ENCODE measurements at places on chromosomes 5 and 9.

DNA sequence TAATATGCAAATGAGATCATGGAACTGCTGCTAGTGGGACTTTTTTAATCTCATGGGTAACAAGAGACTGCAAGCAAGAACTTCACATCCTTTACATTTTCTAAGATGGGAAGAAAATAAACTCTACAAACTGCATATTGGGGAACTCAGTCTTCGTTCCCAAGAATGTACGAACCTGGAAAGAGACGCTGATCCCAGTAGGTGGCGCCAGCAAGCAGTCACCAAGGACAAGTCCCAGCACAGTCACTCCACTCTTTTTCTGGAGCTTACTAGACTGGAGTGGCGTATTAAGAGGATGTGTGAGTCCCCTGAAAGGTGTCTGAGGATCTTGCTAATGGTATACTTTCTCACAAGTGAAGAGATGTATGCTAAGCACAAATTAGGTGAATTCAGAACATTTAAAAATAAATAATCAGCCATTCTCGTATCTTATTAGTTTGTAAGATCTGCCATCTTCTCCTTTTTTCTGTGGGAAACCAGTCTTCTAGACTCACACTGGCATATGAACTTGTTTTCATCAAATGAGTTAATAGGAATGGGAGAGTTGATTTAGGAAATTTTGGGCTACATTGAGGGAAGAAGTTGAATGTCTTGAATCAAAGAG, 16.0 kb upstream of the PUM3 start:
- no peak overlapping the region for H3K27ac ChIP-seq
- H3K4me3 ChIP-seq, result no peak overlapping the region
- no peaks in the 10 kb centered on the region for H3K4me1 ChIP-seq
- peak; percentile 76 for DNase-seq
- H3K36me3 ChIP-seq, result no peaks in the 10 kb centered on the region
- peaks cover 22% of the 10 kb centered on the region for H3K27me3 ChIP-seq

- no peak for DNase-seq
- peaks cover 27% of the 10 kb centered on the region for H3K4me1 ChIP-seq
- H3K27ac ChIP-seq, result no peak overlapping the region
- no peaks in the 10 kb centered on the region for H3K27me3 ChIP-seq
- peaks cover 14% of the 10 kb centered on the region for H3K36me3 ChIP-seq
Observed at GRCh38 chr5:61423487-61424145, 91.6 kb downstream of the ZSWIM6 start.

- no peak overlapping the region for H3K27ac ChIP-seq
- no peaks in the 10 kb centered on the region for H3K27me3 ChIP-seq
- H3K4me1 ChIP-seq, result peaks cover under 1% of the 10 kb centered on the region
Observed at GRCh38 chr5:141657404-141657803, 6.2 kb upstream of the FCHSD1 start.

DNA sequence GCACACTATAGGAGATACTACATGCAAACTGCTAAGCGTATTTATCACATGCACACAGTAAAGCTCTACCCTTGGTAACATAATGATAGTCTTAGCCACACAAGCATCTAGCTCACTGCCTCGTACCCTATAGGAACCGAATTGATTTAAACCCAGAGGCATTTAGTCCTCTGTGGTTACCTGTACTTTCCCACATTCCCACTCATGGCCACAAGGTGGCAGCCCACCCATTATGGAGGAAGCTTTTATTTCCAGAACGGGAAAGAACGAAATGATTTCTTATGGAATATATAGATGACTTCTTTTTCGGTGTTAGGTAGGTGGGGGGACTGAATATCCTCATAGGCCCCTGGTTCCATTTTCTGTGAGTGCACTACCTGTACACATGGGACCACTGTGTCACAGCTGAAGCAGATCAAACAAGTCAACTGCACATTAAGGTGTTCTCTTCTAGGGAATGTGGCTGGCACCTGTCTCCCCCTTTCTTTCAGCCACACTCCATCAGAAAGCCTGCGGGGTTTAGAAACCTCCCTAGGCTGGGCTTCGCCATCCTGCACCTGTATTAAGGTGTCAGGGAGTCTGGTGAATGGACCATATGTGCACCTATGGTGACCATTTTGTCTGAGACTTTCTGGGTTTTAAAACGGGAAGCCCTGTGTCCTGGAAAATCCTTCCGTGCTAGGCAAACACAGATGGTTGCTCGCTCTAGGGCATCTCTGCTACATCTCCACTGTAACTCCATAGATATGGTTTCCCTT, 313.2 kb downstream of the SLIT3 start:
- peak; percentile 77 for DNase-seq
- H3K36me3 ChIP-seq, result no peaks in the 10 kb centered on the region
- peaks cover 24% of the 10 kb centered on the region for H3K27me3 ChIP-seq
- H3K4me3 ChIP-seq, result no peak overlapping the region
- H3K27ac ChIP-seq, result no peak overlapping the region

- DNase-seq, result no peak
- no peaks in the 10 kb centered on the region for H3K27me3 ChIP-seq
- no peak overlapping the region for H3K27ac ChIP-seq
- H3K36me3 ChIP-seq, result peaks cover 2% of the 10 kb centered on the region
- no peak overlapping the region for H3K4me3 ChIP-seq
Observed at GRCh38 chr9:85171163-85171562, 501.6 kb downstream of the NTRK2 start.

DNA sequence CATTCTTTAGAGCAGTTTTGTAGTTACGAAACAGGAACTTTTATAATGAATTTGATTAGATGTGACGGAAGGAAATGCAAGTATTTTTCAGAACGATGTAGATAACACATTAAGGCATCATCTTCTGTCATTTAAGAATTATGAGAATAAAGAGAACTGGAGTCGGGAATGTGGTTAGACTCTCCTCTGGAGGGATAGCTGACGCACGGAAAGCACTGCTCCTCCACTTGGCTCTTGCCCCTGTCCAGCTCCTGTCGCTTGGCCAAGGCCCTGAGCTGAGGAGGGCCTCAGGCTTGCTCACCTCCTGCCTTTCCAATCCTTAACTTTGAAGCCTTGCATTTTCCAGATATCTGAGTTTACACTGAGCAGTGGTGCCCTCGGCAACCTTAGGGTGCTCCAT, 60.5 kb downstream of the MAP1B start:
- H3K27me3 ChIP-seq, result no peaks in the 10 kb centered on the region
- peaks cover 42% of the 10 kb centered on the region for H3K4me1 ChIP-seq
- H3K36me3 ChIP-seq, result peaks cover 11% of the 10 kb centered on the region
- H3K27ac ChIP-seq, result no peak overlapping the region
- DNase-seq, result no peak

DNA sequence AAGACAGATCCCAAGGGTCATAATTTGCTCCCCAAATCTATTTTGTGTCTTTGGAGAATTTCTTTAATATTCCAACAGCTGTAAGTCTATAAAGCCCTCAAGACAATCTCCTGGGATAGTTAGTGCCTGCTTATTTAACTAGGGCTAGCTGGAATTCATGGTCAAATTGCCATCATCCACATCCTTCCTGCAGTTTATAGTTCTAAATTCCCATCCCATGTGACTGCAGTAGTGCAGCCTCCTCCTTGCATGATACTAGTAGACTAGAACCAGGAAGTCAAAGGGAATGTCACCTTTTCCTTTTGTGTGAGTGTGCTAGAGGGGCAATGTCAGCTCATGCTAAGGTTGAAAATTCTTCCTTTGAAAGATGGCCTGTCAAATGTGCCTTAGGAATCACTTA, 214.8 kb upstream of the PIK3R1 start:
- peak overlapping the region; percentile 12 for H3K27ac ChIP-seq
- no peaks in the 10 kb centered on the region for H3K36me3 ChIP-seq
- peaks cover 10% of the 10 kb centered on the region for H3K4me1 ChIP-seq
- no peaks in the 10 kb centered on the region for H3K27me3 ChIP-seq
- H3K4me3 ChIP-seq, result no peak overlapping the region

DNA sequence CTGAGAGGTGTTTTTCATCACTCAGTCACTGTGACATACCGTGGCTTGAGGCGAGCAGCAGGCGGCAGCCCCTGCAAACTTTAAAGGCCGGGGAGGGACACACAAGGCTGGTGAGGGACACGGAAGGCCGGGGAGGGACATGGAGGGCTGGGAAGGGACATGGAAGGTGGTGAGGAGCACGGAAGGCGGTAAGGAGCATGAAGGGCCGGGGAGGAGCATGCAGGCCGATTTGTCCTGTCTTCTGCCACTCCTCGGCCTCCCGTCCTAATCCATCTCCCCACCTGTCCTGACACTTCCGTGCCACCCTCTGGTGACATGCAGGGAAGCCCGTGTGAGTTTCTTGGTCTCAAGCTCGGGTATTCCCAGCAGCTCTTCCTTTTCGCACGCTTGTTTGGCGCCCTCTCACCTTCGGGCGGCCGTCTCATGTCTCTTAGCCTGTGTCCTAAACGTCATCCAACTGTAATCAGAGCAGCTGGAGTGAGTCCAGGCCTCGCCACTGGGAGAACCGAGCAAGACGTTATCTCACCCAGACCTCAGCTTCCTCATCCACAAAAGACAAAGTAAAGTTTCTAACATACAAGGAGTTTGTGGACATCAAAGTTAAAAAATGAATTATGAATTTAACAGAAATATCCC, 126.5 kb downstream of the MRPL36 start:
- H3K27me3 ChIP-seq, result peaks cover 23% of the 10 kb centered on the region
- H3K27ac ChIP-seq, result no peak overlapping the region
- DNase-seq, result no peak
- peaks cover 5% of the 10 kb centered on the region for H3K4me1 ChIP-seq

GRCh38 chr5:83281658-83282057, 189.9 kb upstream of the VCAN start:
- H3K4me1 ChIP-seq, result peaks cover 20% of the 10 kb centered on the region
- no peak for DNase-seq
- H3K27ac ChIP-seq, result no peak overlapping the region

GRCh38 chr9:124843456-124844034, 9.7 kb upstream of the WDR38 start:
- DNase-seq, result no peak
- no peak overlapping the region for H3K4me3 ChIP-seq

GRCh38 chr9:36929350-36929675, 104.8 kb downstream of the PAX5 start:
- H3K4me1 ChIP-seq, result no peaks in the 10 kb centered on the region
- DNase-seq, result no peak
- no peak overlapping the region for H3K4me3 ChIP-seq
- peaks cover 4% of the 10 kb centered on the region for H3K27me3 ChIP-seq
- H3K27ac ChIP-seq, result no peak overlapping the region
- H3K36me3 ChIP-seq, result peaks cover 3% of the 10 kb centered on the region

GRCh38 chr5:139393497-139394122, 1.3 kb downstream of the PROB1 start:
- peaks cover 57% of the 10 kb centered on the region for H3K27me3 ChIP-seq
- DNase-seq, result no peak
- peaks cover 4% of the 10 kb centered on the region for H3K36me3 ChIP-seq
- no peak overlapping the region for H3K27ac ChIP-seq

- no peak for DNase-seq
- no peak overlapping the region for H3K27ac ChIP-seq
- H3K27me3 ChIP-seq, result no peaks in the 10 kb centered on the region
- no peaks in the 10 kb centered on the region for H3K4me1 ChIP-seq
- no peaks in the 10 kb centered on the region for H3K36me3 ChIP-seq
Observed at GRCh38 chr9:69600314-69601047, 71.7 kb downstream of the APBA1 start.

- H3K36me3 ChIP-seq, result peaks cover 7% of the 10 kb centered on the region
- H3K27ac ChIP-seq, result peak overlapping the region; percentile 46
- no peaks in the 10 kb centered on the region for H3K27me3 ChIP-seq
Observed at GRCh38 chr5:124972703-124973102, 226.3 kb upstream of the ZNF608 start.

- peaks cover 5% of the 10 kb centered on the region for H3K4me1 ChIP-seq
- H3K27me3 ChIP-seq, result no peaks in the 10 kb centered on the region
Observed at GRCh38 chr5:154811653-154812465, 38.5 kb downstream of the FAXDC2 start.

GRCh38 chr9:123883634-123884033, 46.3 kb downstream of the DENND1A start:
- H3K27me3 ChIP-seq, result peaks cover 22% of the 10 kb centered on the region
- no peaks in the 10 kb centered on the region for H3K4me1 ChIP-seq
- H3K4me3 ChIP-seq, result no peak overlapping the region
- H3K36me3 ChIP-seq, result peaks cover 13% of the 10 kb centered on the region
- no peak for DNase-seq

DNA sequence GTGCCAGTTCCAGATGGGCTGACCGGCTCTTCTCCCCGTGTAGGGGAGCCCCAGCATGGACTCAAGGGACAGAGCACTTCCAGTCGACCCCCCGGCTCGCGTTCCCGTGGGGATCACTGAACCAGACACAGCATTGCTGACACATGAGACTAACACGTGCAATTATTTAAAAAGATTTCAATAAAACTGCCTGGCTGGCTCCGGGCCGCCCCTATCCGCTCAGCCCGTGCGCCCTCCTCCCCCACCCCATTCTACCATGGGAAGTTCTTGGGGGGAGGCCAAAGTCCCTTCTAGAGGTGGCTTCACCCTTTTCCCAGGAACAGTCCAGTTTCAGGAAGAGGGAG, 4.7 kb downstream of the TESK1 start:
- H3K27me3 ChIP-seq, result peaks cover 26% of the 10 kb centered on the region
- H3K36me3 ChIP-seq, result peaks cover 2% of the 10 kb centered on the region
- no peak overlapping the region for H3K4me3 ChIP-seq
- DNase-seq, result no peak
- H3K4me1 ChIP-seq, result peaks cover 11% of the 10 kb centered on the region
- H3K27ac ChIP-seq, result no peak overlapping the region

- H3K27me3 ChIP-seq, result no peaks in the 10 kb centered on the region
- H3K27ac ChIP-seq, result no peak overlapping the region
- H3K4me1 ChIP-seq, result no peaks in the 10 kb centered on the region
- peaks cover 32% of the 10 kb centered on the region for H3K36me3 ChIP-seq
Observed at GRCh38 chr5:31434898-31435297, 97.0 kb downstream of the DROSHA start.

DNA sequence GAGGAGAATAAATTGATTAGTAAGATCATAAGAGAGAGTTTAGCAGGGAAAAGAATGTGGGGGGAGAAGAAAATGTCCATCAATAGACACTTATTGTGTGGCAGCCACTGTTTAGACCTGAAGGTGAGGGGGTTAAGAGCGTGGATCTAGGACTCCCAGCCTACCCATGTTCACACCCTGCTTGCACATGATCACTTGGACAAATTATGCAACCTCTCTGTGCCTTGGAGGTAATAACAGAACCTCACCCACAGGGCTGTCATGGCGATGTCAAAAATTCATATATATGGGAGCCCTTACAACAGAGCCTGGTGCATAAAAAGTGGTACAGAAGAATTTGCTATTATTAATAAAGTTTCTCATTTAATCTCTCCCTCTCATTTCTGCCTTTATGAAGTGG, 86.0 kb upstream of the EQTN start:
- no peak overlapping the region for H3K4me3 ChIP-seq
- H3K4me1 ChIP-seq, result peaks cover 6% of the 10 kb centered on the region
- peaks cover 5% of the 10 kb centered on the region for H3K36me3 ChIP-seq
- no peak overlapping the region for H3K27ac ChIP-seq
- no peaks in the 10 kb centered on the region for H3K27me3 ChIP-seq

Measured in neural crest cell (in vitro differentiated cells).